ENCODE measurements at places on chromosomes 5 and 9.

DNA sequence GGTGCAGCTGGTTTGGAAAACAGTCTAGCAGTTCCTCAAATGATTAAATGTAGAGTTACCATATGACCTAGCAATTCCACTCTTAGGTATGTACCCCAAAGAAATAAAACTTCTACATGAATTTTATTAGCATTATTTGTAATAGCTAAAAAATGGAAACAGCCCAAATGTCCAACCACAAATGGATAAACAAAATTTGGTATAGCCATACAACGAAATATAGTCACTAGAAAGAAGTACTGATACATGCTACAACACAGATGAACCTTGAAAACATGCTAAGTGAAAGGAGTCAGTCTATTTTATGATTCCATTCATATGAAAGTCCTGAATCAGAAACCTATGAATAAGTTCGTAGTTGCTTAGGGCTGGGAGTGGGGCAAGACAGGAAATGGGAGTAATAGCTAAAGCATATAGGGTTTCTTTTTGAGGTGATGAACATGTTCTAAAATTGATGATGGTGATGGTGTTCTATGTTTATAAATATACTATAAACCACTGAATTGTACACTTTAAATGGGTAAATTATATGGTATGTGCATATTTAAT is 6.3 kb downstream of the GDF9 start:
- no peak for DNase-seq

DNA sequence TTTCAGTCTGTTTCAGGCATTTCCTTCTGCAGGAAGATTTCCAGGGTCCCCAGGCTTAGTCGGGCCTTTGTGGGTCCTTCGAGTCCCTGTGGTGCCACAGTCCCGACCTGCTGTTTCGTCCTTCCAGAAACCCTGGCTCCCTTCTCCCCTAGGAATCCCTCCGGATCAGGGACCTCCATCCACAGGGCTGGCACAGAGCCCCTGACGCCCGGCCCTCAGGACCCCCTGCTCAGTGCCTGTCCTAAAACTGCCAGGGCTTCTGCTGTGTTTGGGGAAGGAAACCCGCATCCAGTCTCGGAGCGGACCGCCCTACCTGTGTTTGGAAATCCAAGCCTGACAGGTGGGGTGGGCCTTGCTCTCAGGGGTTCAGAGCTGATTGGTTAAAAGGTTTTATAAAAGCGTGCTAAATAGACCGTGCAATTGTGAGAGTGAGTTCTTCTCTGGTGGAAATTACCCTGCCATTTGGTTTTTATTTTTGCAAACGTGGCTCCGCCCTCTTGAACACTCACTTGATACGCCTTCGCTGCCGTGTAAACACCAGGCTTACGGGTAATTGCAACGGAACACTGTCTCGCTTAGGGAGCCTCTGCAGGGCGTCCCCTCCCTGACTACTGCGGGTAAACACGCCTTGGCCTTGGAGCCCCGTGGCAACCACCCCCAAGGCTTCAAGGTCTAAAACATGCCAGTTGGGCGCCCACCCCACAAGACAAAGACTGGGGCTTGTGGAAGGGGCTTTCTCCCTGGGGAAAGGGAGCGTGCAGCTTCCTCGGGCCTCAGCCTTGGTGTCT is 121.2 kb downstream of the PHF2 start:
- DNase-seq, result no peak

- DNase-seq, result no peak
These were observed 199.5 kb downstream of the FOXD4L6 start for GRCh38 chr9:40928803-40929487.

DNA sequence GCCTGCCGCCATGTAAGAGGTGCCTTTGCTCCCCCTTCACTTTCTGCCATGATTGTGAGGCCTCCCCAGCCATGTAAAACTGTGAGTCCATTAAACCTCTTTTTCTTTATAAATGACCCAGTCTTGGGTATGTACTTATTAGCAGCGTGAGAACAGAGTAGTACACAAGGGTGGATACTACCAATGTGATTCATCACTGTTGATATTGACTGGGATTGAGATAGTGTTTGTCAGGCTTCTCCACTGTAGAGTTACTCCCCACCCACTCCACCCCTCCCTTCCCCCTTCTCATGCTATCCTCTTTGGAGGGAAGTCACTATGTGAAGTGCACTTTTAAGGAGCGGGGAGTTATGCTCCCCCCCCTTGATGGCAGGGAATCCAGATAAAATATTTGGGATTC is 11.4 kb upstream of the CRHBP start:
- no peak for DNase-seq
